ENCODE measurements at places on chromosomes 5 and 9.

DNA sequence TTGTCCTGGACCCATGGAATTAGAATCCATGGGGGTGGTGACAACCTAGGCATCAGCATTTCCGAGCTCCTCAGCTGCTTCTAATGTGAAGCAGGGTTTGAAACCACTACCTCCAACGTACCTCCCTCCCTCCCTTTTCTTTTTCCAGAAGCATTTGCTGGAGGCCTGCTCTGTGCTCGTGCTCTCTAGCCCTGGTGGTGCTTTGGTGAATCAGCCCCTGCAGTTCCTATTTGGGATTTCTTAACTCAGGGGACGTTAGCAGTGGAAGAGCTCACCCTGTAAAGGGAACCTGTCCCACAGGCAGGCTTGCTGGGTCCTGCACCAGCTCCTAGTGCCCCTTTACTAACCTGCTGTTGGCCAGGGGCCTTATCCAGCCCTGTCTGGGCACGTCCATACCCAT, 55.0 kb downstream of the NSG2 start:
- no peak for DNase-seq

DNA sequence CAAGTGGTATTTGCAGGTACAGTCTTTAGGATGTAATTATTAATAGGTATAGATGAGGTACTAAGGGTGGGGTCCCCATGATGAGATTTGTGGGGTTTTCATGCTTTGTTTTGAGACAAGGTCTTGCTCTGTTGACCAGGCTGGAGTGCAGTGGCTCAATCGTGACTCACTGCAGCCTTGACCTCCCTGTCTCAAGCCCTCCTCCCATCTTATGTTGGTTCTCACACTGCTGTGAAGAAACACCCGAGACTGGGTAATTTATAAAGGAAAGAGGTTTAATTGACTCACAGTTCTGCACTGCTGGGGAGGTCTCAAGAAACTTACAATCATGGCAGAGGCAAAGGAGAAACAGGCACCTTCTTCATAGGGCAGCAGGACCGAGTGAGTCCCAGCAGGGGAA, 217.5 kb downstream of the CDK5RAP2 start:
- DNase-seq: no peak

GRCh38 chr5:14486996-14487896, 94.3 kb upstream of the OTULINL start:
- no peak for DNase-seq

DNA sequence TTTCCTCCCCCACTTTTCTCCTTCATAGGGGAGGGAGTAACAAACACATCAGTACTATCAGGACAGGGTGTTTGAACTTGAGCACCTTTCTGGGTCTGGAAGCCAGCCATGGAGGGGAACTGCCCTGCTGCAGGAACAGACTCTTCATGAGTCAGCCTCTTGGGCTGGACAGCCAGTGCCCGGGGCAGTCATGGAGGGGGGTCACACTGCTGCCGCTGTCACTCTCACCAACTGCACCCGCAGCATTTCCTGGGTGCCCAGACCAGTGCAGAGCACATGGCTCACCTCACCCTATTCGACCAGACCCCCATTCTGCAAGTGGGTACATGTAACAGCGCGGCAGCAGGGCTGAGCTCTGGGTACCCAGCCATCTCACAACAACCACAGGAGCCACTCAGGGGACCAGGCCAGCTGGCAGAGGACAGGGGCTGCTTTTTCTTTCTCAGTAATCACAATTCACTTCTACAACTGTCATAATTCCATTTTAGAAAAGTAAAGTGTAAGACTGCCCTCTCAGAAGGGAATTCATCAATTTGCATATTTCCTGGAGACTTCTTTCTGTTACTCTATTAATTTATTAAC, 118.4 kb downstream of the CTNND2 start:
- DNase-seq: no peak

DNA sequence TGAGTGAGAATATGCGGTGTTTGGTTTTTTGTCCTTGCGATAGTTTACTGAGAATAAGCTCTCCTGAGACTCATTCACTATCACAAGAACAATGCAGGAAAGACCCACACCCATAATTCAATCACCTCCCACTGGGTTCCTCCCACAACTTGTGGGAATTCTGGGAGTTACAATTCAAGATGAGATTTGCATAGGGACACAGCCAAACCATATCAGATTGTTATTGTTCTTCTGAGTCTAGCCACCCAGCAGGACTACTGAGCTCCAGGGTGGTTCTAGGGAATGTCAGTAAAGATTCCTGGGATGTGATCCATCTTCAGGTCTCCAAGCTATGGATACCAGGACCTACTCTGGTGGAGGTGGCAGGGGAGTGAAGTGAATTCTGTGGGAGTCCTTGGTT, 2075.1 kb upstream of the CDH9 start:
- no peak for DNase-seq

DNA sequence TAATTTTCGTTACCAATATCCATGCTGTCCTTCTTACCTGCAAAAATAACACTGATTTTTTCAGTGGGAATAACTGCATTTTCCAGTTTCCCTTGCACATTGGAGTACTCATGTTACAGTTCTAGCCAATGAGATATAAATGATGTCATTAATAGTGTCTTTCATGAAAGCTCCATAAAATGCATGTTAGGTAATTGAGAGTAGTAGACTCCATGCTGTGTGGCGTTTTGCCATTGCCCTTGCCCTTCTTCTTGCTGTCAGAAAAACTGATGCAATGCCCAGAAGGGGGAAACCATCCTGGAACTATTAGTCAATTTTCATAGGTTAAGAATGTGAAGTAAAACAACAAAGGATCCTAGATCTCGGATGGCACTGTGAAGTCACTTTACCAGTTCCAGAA, 1765.3 kb downstream of the EFNA5 start:
- DNase-seq: no peak

GRCh38 chr9:127770583-127770904, 7.9 kb downstream of the SH2D3C start:
- no peak for DNase-seq

DNA sequence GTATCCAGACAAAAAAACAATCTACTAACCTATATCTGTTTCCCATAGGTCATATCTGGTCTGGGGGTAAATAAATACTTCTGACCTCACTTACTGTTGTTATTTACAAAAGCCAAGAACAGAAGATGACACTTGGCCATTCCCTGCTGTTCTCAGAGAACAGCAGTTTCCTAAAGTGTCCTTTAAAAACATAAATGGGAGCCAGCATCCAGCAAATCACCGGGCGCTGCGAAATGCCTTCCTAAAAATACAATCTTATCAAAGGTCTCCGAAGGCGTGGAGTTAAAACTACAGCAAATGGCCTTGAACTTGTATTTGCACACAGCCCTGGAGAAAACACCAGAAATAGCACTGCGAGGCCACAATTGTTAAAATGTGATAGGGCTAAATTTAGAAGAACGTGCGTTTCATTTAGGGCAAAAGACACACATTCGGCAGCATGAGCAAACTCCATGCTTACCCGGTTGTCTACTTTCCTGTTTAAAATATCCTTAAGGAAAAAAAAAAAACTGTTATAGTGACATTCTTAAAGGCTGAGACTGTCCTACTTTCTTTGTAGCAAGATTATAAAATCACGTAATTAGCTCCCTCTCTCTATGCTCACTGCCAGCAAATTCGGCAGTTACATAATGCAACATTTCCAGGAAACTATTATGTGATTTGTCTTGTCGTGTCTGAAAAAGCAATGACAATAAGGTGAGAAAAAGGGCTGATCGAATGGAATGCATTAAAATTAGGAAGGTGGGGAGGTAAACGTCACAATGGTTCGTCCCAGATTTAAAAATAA, 1.5 kb downstream of the NFIL3 start:
- no peak for DNase-seq

DNA sequence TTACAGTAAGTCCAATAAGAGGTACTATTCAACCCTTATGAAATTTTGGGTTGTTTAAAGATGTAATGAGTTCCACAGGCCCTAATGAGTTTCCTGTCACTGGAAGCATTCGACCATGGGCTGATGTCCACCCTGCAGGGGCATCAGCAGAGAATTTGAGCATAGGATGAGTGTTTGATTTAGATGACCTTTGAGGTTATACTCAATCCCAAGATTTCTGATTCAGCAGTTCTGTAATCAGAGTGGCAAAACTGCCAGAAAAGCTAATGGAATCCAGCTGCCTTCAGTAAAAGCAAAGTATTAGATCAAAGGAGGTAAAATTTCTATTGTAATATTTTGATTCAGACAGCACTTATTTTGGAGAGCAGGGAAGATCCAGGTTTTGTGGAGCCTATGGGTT, 68.3 kb downstream of the COX7C start:
- no peak for DNase-seq

DNA sequence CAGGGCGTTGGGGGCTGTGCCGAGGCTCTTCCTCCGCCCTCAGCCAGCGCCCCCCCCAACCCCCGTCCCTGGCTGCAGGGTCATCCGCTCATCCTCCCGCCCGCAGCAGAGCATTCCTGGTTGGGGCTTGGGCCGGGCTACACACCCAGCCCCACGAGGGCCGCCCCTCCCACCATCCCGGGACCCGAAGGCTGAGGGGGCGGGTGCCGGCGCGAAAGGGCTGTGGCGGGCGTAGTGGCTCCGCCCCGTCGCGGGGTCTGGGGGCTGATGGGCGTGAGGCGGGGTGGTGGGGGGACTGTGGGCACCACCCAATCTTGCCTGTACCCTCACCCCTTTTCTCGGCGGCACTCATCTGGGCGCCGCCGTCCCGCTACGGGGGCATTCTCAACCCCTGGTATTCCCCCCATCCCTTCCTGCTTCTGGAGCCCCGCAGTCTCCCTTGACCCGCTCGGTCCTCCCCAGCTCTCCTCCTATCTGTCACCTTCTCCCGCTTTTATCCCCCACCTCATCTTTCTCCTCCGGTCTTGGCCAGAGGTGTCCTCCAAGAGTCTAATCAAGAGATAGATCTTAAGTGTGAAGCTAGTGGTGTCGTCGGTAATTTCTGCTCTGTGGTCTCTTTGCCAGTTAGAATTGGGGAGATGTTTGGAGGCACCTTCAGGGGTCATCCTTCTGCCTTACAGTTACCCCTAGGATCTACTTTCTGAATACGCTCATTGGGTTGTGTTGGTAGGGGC, 1.6 kb downstream of the FER start:
- no peak for DNase-seq

DNA sequence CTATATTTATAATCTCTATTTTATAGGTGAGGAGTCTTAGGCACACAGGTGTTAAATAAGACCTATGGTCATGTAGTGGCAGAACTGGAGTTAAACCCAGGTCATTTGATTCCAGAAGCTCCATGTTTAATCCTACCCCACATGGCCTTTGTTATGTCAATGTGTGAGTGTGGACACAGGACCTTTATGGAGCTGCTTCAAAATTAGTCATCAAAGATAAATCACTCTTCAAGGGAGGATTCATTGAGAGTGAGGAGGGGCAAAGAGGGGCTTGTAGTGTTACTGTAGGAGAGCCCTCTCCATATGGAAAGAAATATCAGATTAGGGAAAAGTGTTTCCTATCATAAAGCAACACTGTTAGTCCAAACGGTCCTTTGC, 74.6 kb upstream of the ARRDC3 start:
- DNase-seq: no peak

DNA sequence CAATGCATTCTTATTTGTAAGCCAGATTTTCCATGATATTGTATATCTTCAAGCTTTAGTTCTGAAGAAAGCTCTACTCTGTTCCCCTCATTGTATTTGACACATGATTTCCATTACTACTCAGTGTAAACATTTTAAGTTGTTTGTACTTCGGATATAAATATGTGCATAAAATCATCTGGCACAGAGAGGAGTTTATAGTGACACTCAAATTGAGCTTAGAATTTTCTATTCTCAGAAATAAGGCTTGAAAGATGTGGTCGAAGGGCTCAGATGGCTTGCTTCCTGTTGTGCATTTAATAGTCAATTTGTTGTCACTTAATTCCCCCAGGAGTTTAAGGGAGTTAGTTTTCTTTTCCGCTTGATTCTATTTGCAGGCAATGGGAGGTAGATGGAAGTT, 88.8 kb downstream of the PPIC start:
- no peak for DNase-seq

DNA sequence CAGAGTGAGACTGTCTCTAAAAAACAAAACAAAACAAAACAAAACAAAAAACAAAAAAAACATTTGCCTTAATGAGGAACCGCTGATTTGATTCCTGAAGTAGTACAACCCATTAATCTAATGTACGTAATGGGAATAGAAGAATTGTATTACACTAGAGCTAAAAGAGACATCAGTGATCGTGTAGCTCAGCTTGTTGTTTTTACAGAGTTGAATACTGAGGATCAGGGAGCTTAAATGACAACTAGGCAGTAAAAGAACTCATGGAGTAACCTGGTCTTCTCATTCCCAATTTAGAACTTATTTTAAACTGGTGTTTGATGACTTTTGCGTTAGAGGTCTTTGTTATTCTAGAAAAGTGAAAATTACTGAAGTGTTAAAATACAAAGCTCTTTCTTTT, 65.1 kb upstream of the SLC28A3 start:
- DNase-seq: no peak

DNA sequence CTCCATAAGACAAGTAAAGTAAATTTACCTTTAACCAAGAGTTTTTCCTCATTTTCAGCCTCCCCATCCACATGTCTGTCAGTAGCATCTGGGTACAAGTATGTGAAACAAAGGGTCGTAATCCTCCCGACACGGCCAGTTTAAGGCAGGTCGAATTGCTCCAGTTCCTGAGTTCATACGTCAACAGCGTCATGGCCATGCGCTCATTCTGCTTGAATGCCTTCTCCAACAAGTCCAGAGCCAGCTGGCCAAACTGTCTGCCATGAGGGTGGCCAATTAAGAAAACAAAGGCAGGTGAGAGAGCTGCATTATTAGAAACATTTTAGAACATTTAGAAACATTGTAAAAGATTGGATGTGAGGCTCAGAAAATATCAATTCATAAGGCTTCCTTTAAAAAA, 87.5 kb downstream of the TRPM6 start:
- DNase-seq: no peak

GRCh38 chr9:130305381-130305780, 39.8 kb downstream of the HMCN2 start:
- DNase-seq: no peak

GRCh38 chr9:1939926-1940368, 75.2 kb upstream of the SMARCA2 start:
- no peak for DNase-seq

GRCh38 chr5:134606726-134607125, 25.9 kb downstream of the SAR1B start:
- DNase-seq: no peak

GRCh38 chr9:18473652-18474279, at the start of gene ADAMTSL1:
ADAMTSL1 (plus strand) TSS chr9:18474153; CDS start chr9:18474233, 80 bp downstream.
- no peak for DNase-seq

- DNase-seq: no peak
Observed at GRCh38 chr5:84227236-84227635, 157.4 kb downstream of the EDIL3 start.

DNA sequence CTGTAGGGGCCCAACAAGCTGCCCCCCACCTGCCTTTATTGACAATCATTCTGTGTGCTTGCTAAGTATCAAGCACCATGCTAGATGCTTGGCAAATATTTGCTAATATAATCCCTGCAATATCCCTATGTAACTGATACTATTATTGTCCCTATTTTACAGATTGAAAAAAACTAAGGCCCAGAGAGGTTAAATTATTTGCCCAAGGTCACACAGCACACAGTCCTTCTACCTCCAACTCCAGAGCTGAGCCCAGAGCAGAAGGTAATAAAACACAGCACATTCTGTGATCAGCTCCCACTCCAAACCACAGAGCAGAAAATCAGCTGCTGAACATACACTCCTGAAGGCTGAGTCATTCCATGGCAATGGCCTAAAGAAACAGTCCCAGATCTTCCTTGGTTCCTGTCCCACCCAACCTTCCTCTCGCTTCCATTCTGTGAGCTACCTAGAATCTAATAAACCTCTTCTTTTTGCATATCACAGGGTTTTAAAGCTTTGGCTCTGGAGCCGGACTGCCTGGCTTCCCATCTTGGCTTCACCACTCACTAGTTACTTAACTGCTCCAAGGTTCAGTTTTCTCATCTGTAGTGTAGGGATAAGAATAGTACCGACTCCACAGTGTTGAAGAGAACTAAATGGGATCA, 66.7 kb upstream of the ADRA1B start:
- no peak for DNase-seq
